ENCODE measurements at places on chromosomes 4 and X. TPM values are rescaled to one million over a fixed set of nuclear protein-coding genes. Genes with fewer than 3 reads are reported as not detected.

Gene ACE2
- not detected for total RNA-seq

Gene CXCL8
- total RNA-seq, result not detected

Gene F8A1
- 18.8 TPM for total RNA-seq

Gene SH3RF1
- 15.3 TPM for total RNA-seq

Gene DIAPH2
- total RNA-seq, result 45.1 TPM

Gene PPP2R2C
- total RNA-seq, result 8.1 TPM

Gene CDKL2
- 1.8 TPM for total RNA-seq

Gene ANOS1
- total RNA-seq, result 54.9 TPM

Gene MYOZ2
- total RNA-seq, result not detected

Gene LINC00632
- 46.3 TPM for total RNA-seq

Gene MAGEA1
- total RNA-seq, result not detected

Gene LONRF3
- total RNA-seq, result 0.33 TPM

Gene RTL3
- not detected for total RNA-seq

Gene LPAR4
- total RNA-seq, result 6.4 TPM

Gene SLC7A11
- 19.8 TPM for total RNA-seq

Data from H9 (cell line).